ENCODE measurements at places on chromosomes 16 and 17. TPM values are rescaled to one million over a fixed set of nuclear protein-coding genes. Genes with fewer than 3 reads are reported as not detected.

DNA sequence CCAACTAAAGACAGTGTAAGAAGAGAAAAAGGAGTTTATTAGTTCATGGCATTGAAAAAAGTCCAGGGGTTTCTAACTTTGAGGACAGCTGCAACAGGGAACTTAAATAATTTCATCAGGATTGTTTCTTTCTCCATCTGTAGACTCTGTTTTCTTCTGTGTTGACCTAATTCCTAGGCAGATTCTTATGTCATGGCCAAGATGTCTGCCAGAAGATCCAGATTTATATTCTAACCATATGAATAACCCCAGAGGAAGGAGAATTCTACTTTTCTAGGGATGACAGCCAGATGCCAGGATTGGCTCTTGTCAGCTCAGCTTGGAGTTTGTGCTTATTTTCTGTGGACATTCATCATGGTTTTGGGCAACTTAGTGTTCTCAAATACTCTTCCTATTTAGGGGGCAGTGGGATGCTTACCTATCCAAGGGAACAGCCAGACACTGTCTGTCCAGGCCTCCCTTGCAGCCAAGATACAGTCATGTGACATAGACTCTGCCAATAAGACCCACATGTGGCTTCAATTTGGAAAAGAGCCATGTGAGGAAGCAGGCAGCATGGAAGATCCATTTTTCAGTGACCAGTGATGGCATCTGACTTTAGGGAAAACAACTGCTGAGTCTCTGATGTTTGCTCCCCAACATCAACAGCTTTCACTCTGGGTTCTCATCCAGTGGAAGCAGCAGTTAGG is 18.2 kb downstream of the PCTP start:
- no peak for DNase-seq

DNA sequence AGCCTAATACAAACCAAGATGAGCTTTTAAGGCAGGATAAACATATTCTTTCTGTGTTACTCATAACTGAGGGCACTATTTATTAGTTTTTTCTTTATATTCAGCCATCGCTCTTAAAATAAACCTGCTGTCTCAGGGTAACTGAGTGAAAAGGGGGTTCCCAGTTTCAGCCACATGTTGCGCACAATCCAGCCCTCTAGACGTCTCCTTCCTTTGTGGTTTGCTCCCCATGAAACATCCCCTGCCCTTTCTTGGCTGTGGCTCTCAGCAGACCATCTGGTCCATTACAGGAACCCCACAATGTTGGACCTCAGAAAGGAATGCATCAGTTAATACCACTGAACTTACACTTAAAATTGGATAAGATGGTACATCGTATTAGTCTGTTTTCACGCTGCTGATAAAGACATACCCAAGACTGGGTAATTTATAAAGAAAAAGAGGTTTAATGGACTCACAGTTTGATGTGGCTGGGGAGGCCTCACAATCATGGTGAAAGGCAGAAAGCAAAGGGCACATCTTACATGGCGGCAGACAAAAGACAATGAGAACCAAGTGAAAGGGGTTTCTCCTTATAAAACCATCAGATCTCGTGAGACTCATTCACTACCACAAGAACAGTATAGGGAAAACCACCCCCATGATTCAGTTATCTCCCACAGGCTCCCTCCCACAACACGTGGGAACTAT is 12.6 kb upstream of the IL21R start:
- DNase-seq = no peak

GRCh38 chr17:39173080-39173479 is 7.1 kb upstream of the ARL5C start:
- DNase-seq = no peak

GRCh38 chr17:12734926-12735325 is 54.4 kb upstream of the ARHGAP44 start:
- no peak for DNase-seq

DNA sequence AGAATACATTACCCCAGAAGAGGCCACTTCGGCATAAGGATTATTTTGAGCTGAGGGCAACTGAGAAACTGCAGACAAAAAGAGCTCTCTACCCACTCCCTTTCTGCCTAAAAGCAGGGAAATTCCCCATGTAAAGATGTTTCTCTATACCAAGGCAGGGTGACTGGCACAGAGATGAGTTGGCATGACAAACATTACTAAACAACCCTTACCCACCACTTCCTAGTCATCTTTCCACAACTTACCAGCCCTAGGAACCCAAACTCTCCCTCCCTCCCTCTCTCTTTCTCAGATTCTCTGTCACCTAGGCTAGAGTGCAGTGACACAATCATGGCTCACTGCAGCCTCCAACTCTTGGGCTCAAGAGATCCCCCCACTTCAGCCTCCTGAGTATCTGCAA is 68.6 kb downstream of the EMP2 start:
- no peak for DNase-seq

DNA sequence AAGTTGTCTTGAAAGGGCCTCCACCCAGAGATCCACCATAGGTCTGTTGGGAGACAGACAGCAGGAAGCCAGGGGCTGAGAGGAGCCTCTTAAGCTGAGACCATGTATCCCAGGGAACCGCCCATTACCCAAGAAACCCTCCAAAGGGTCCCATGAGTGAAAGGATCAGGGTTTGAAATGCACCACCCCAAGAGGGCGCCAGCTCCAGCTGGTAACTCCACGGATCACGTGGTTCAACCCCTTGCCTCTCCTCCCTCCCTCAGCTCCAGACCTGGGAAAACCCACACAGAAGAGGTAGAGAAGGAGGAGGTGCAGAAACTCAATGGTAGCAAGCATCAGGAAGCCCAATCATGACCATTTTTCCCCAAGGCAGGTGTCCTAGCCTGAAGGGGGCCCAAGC is 148.7 kb downstream of the AIPL1 start:
- no peak for DNase-seq

DNA sequence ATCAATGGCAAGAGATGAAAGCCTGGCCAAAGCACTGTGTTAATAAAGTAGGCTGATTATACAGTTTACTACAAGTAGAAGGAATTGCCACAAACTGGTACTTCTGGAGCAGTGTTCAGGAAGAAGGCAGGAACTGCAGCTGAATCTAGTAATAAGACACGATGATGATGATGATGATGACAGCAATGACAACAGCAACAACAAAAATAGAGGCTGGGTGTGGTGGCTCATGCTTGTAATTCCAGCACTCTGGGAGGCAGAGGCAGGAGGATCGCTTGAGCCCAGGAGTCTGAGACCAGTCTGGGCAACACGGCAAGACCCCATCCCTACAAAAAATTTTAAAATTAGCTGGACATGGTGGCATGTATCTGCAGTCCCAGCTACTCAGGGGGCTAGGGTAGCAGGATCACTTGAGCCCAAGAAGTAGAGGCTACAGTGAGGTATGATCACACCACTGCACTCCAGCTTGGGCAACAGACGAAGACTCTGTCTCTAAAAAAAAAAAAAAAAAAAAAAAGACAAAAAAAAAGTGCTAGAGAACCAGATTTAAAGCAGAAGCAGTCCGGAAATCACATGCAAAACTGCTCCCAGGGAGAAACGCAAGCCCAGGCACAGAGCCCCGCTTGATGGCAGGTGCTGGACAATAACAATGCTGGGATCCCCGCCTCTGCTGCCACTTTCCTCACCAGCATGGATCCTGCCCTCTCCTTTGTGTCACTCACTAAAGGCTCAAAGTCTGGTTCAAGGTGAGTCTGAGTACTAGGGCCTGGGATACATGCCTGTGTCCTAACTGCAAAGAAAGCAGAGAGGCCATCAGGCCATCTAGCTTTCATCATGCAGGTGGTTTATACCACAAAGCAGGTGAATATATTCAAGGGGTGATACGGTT is 44.8 kb downstream of the CPPED1 start:
- DNase-seq = no peak

The NTN3 gene
- not detected for total RNA-seq

The C16orf54 gene
- total RNA-seq = 84.2 TPM

Data from activated naive CD8-positive, alpha-beta T cell treated with anti-CD3 and anti-CD28 coated beads, Interleukin-2, amount 10 ng/mL, durations not matched to agents 7 days and 5 days (primary cell).